ENCODE measurements at places on chromosomes 5 and 9.

- no peak for DNase-seq
These were observed 59.7 kb downstream of the ERBIN start for GRCh38 chr5:65986050-65986451.

GRCh38 chr5:170540271-170540670 is 36.5 kb downstream of the KCNIP1 start:
- no peak for DNase-seq

DNA sequence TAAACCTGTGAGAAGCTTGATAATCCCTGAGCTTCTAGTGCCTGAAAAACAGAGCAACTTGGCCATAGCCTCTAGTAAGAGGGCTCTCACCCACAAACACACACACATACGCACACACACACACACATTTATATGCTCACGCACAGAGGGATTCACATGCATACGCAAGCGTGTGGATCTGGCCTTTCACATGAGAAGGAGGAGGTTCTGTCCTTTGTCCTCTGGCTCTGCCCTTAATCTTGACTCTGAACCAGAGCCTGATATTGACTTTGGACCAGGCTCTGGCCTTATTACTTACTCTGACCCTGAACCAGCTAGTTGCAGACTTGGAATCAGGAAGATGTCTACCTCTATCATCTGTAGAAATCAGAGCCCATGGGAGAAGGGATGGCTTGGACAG is 10.0 kb upstream of the P4HA2 start:
- no peak for DNase-seq

GRCh38 chr9:82606492-82607382 is 456.2 kb downstream of the RASEF start:
- peak; percentile 59 for DNase-seq

DNA sequence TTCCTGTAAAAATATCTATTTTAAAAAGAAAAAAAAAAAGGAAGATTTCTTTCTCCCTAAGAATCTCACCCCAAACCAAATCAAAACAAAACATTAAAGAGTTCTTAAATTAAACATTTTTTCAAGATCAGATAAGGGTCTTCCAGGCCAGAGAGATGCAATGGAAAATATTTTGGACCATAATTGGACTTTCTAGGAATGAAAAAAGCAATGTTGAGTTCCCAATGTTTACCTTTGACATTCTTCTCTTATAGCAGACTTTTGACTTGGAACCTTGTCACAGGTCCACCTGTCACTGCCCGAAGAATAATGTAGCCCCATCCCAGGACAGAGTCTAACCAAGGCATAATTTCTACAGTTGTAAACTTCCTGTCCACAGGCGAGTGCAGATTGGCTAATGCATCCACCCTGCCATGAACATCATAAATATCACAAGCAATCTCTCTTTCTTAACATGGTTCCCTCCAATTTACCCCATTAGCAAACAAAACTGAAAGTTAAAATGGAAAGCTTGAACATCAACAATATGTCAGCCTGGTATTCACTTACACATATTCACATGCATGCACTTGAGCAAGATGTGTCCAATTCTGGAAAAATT is 121.7 kb upstream of the ZNF366 start:
- DNase-seq = no peak

DNA sequence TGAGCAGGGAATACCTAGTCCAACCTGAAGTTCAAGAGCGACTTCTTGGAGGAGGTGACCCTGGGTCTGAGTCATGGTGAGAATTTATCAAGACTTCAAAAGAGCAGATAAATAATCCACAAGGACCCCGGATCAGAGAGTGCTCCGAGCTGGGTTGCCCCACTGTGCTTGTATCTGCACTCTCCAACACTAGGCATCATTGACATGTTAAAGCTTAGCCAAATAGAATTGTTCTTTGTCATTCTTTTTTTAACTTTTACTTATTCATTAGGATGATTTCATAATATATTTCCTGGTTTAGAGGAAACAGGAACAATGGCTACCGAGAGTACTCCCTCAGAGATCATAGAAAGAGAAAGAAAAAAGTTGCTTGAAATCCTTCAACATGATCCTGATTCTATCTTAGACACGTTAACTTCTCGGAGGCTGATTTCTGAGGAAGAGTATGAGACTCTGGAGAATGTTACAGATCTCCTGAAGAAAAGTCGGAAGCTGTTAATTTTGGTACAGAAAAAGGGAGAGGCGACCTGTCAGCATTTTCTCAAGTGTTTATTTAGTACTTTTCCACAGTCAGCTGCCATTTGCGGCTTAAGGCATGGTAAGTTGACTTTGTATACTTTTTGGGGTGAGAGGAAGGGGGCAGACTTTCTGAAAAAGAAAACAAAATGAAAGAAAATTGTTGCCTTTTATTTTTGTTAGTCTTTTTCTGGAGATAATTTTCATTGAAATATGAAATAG is at the start of gene CARD6:
TSS of gene CARD6 (plus strand) at position 300 of the 738 bp plus-strand sequence. CDS start at position 316, 16 bp downstream.
- peak; percentile 12 for DNase-seq

DNA sequence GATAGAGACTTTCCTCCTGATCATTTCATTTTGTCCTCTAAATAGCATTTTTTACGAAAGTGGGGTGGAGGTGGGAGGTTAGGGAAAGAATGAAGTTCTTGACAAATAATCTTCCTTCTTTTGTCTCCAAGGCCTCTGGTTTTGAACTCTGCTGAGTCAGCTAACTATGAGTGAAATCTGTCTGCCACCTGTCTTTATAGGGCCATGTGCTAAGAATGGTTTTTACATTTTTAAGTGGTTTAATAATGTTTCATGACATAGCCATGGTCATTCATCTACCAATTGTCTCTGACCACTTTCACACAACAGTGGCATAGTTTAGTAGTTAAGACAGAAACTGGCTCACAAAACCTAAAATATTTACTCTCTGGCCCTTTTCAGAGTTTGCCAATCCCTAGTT is 7.6 kb downstream of the MAN2A1 start:
- no peak for DNase-seq

DNA sequence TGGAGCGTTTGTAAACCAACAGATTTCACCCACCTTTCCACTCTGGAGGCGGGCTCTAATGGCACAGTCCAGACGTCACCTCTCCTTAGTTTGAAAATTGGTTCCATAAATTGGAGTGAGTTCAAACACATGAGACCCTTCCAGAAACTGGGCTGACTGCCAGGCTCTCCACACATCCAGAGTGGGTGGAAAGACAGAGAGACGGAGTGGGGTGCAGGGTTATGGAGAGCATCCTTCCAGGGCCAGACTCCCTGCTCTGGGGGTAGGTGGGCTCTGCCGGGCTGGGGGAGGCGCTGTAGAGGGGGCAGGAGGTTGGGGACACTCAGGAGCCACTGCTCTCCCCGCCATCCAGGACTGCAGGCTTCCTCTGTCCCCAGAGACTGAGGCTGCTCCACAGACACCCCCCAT is 104.7 kb upstream of the PHYKPL start:
- no peak for DNase-seq

DNA sequence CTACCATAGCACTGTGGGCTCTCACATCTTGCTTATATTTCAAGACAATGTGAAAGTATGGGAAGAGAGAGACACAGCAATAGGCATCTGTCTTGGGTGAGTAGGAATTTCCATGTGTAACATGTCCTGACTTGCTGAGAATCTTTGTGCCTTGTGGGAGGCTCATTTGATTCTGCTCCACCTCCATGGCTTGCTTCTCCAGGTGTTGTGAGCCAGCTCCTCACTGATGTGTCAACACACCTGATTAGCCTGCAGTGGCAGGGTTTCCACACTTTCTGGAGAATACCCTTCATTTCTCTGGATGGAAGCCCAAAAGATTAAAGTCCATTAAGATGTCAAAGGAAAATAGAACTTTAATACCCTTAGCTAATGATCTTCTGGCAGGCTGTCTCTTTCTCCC is 613.6 kb downstream of the ZNF608 start:
- DNase-seq = no peak

GRCh38 chr9:70789086-70789485 is 332.3 kb downstream of the TRPM3 start:
- DNase-seq = no peak

GRCh38 chr9:34430843-34431437 is 27.4 kb downstream of the FAM219A start:
- peak; percentile 45 for DNase-seq

- DNase-seq = peak; percentile 63
These were observed 4.2 kb downstream of the DAB2 start for GRCh38 chr5:39420482-39421145.
